ENCODE measurements at places on chromosomes 12 and 14. TPM values are rescaled to one million over a fixed set of nuclear protein-coding genes. Genes with fewer than 3 reads are reported as not detected.

PRMT5 gene
- polyA plus RNA-seq = 37.4 TPM

IQSEC3 gene
- 0.15 TPM for polyA plus RNA-seq

WBP11 gene
- 53.8 TPM for polyA plus RNA-seq

CCDC177 gene
- not detected for polyA plus RNA-seq

KIF5A gene
- 0.06 TPM for polyA plus RNA-seq

TTC7B gene
- 0.88 TPM for polyA plus RNA-seq

NEUROD4 gene
- not detected for polyA plus RNA-seq

PPFIBP1 gene
- 2.8 TPM for polyA plus RNA-seq

RASSF9 gene
- polyA plus RNA-seq = not detected

CPM gene
- polyA plus RNA-seq = 7.9 TPM

HOXC9 gene
- polyA plus RNA-seq = not detected
